Naive thymus-derived CD4-positive, alpha-beta T cell (primary cell): ENCODE measurements at places on chromosomes 2 and 18. TPM values are rescaled to one million over a fixed set of nuclear protein-coding genes. Genes with fewer than 3 reads are reported as not detected.

DNA sequence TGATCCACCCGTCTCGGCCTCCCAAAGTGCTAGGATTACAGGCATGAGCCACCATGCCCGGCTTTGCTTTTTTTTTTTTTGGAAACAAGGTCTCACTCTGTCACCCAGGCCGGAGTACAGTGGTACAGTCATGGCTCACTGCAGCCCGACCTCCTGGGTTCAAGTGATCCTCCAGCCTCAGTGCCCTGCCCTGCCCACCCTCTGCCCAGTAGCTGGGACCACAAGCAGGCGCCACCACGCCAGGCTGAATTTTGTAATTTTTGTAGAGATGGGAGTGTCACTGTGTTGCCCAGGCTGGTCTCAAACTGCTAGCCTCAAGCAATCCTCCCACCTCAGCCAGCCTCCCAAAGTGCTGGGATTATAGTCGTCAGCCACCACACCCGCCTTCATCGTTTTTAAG, 11.6 kb upstream of the PSD4 start:
- no peak overlapping the region for H3K27ac ChIP-seq
- H3K27me3 ChIP-seq = no peaks in the 10 kb centered on the region
- no peak for DNase-seq
- no peaks in the 10 kb centered on the region for H3K36me3 ChIP-seq
- peaks cover 41% of the 10 kb centered on the region for H3K4me1 ChIP-seq

GRCh38 chr2:8242739-8243138, 439.1 kb upstream of the ID2 start:
- no peak overlapping the region for H3K4me3 ChIP-seq
- H3K27ac ChIP-seq = no peak overlapping the region
- no peaks in the 10 kb centered on the region for H3K36me3 ChIP-seq
- H3K27me3 ChIP-seq = no peaks in the 10 kb centered on the region

DNA sequence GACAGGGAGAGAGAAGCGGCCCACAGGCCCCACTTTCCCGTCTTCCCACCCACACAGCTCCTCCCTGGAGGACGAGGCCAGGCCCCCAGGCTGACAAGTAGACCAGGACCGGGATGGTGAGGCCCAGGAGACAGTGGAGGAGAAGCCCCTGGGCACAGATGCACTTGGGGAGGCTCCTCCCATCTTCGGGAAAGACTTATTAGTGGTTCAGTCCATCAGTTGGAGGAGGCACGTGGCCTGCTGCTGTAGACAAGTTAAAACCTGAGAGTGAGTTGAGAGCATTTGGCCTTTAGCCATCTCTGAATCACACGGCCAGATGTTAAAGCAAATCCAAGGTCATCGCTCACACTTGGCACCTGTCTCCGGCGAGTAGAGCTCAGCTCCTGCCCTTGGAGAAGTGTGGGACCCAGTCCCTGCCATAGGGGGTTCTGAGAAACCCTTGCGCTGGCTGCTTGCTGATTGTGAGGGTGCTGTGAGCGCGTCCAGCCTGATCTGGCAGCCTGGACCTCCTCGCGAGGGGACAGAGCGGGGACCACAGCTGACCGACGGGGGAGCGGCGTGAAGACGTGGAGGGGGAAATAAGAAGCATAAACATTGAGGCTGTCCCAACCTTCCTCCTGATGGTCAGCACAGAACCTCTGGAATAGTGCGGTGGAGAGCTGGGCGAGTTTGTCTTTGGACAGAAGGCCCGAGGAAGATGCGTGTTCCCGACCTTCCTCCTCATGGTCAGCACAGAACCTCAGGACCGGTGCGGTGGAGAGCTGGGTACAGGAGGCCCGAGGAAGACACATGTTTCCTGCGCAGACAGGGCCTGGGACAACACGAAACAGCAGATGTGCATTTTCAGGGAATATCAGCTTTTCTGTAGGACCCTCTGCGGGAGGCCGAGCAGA, 24.7 kb upstream of the ALLC start:
- no peak for DNase-seq
- no peaks in the 10 kb centered on the region for H3K27me3 ChIP-seq
- H3K27ac ChIP-seq = no peak overlapping the region
- H3K36me3 ChIP-seq = no peaks in the 10 kb centered on the region
- H3K4me3 ChIP-seq = no peak overlapping the region
- no peaks in the 10 kb centered on the region for H3K4me1 ChIP-seq

Gene TCF23
- not detected for polyA plus RNA-seq

GRCh38 chr2:159882130-159882745, 84.2 kb upstream of the CD302 start:
- no peaks in the 10 kb centered on the region for H3K27me3 ChIP-seq
- peaks cover 17% of the 10 kb centered on the region for H3K36me3 ChIP-seq
- H3K27ac ChIP-seq = no peak overlapping the region
- DNase-seq = no peak

GRCh38 chr2:237551071-237551574, 15.3 kb upstream of the PRLH start:
- no peak overlapping the region for H3K27ac ChIP-seq
- no peaks in the 10 kb centered on the region for H3K4me1 ChIP-seq
- no peaks in the 10 kb centered on the region for H3K36me3 ChIP-seq

GRCh38 chr2:236161082-236161462, 7.1 kb downstream of the GBX2 start:
- no peak overlapping the region for H3K4me3 ChIP-seq
- no peak overlapping the region for H3K27ac ChIP-seq
- H3K27me3 ChIP-seq = peaks cover 3% of the 10 kb centered on the region
- H3K4me1 ChIP-seq = no peaks in the 10 kb centered on the region
- H3K36me3 ChIP-seq = no peaks in the 10 kb centered on the region
- no peak for DNase-seq

Gene RBM44
- 0.06 TPM for polyA plus RNA-seq

Gene LMAN1
- 26.3 TPM for polyA plus RNA-seq

Gene FAM110C
- polyA plus RNA-seq = 0.06 TPM

DNA sequence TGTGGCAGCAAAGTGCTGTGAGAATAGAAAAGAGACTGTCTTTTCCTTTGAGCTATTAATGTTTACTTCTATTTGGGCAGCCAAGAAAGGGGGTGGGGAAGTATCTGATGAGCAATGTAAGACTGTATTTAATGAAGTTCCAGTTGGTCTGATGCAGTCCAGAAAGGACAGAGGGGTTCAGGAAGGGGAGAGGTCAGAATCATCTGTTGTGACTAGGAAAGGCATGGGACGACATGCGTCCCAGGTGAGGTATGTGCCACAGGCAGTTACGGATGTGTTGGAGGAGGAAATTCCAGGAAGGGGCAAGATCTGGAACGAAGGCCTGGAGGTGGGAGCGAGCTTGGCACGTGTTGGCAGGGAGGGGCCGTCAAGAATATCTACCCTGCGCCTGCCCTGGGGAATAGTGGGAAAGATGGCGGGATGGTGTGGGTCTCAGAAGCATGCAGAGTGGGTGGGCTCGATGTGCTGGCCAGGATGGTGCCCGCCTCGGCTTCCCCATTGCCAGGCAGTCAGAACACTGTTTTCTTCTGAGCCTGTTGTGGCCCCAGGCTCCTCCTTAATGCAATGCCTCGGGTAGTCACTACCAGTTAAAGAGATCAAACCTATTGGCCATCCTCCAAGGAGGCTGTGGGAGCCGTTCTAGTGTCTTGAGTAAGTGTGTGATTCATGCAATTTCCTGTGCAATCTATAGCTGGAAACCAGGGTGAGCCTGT, 57.8 kb upstream of the TXNDC2 start:
- H3K27ac ChIP-seq = no peak overlapping the region
- no peak overlapping the region for H3K4me3 ChIP-seq
- H3K36me3 ChIP-seq = no peaks in the 10 kb centered on the region
- no peak for DNase-seq

GRCh38 chr18:27685807-27686412, 491.0 kb downstream of the CDH2 start:
- no peaks in the 10 kb centered on the region for H3K4me1 ChIP-seq
- no peaks in the 10 kb centered on the region for H3K36me3 ChIP-seq
- H3K4me3 ChIP-seq = no peak overlapping the region

Gene SLC19A3
- not detected for polyA plus RNA-seq

Gene EVX2
- not detected for polyA plus RNA-seq

Gene ASIC4
- not detected for polyA plus RNA-seq

DNA sequence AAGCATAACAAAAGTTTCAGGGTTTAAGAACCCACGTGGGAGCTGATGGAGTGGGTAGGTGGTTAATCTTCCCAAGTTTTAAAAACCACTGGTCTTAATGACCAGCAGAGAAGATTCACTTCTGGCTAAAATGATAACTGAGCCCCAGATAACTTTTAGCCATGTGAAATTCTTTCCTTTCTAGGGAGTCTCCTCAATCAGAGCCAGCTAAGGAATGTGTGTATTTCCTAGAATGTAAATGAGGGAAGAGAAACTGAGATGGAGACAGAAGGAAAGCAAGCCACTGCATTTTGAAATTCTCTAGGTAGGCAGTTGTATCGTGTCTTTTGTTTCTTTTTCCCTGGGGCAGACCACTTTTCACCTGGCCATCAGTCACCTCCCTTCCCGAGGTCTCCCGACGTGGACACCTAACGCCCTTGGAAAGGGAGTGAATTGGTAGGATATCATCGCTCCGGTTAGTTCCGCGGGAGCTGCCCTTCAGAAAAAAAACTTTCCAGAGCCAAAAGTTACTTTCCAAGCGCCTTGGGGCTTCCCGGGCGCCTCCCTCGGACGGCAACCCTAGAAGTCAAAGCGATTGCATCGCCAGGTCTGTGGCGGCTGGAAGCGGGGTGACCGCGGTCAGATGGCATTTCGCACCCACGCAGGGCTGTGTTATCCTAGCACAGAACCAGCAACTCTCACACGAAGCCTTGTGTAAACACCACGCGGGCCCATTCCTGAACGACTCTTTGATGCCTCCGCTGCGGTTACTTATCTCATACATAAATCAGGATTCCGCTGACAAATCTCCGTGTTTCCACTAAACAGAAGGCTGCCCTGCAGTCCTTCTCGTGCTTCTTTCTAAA, 1.3 kb downstream of the COLEC12 start:
- H3K4me1 ChIP-seq = no peaks in the 10 kb centered on the region
- H3K4me3 ChIP-seq = no peak overlapping the region
- no peak for DNase-seq

Gene SCN7A
- not detected for polyA plus RNA-seq

DNA sequence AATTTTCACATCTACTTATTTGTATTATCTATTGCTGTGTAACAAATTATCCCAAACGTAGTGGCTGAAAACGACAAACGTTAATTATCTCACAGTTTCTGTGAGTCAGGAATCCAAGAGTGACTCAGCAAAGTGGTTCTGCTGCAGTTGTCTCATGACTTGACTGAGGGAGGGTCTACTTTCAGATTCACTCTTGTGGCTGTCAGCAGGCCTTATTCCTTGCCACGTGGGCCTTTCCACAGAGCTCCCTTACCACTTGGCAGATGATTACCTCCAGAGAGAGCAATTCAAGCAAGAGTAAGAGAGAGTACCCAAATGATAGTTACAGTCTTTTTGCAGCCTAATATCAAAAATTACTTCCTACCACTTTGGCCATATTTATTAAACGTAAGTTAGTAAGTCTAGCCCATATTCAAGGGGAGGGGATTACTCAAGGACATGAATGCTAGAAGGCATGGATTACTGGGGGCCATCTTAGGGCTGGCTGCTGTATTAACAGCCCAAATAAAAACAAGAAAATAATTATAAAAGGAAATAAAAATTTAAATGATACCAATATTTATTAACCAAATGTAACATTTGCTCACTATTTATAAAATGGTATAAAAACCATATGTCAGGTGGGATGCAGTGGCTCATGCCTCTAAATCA, 48.7 kb upstream of the NBEAL1 start:
- DNase-seq = no peak
- H3K4me1 ChIP-seq = no peaks in the 10 kb centered on the region
- H3K27ac ChIP-seq = no peak overlapping the region
- no peaks in the 10 kb centered on the region for H3K27me3 ChIP-seq
- H3K36me3 ChIP-seq = no peaks in the 10 kb centered on the region

DNA sequence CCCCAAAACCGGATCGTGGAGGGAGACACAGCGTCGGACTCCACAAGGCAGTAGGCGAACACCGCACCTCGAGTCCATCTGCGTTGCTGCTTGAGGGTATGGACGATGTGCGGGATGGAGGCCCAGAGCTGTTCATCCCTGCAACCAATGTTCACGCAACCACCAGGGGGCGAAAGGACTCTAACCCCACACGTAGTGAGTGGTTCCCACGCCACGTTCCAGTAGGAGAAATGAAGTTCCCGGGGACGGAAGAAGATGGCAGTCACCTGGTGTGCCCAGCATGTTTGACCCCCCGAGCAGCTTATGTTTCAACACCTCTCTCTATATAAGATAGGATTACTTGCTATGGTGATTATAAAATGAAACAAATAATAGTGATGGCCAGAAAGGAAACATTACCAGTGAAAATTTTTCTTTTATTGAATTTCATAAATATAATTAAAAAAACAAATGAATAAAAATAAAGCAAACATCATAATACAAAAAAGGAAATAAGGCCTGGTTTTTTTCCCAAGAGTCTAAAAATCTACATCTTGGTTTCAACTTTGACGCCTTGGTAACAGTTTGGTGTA, 184.3 kb downstream of the SH3BP4 start:
- no peak overlapping the region for H3K27ac ChIP-seq
- H3K36me3 ChIP-seq = no peaks in the 10 kb centered on the region
- H3K4me3 ChIP-seq = no peak overlapping the region
- H3K4me1 ChIP-seq = no peaks in the 10 kb centered on the region
- H3K27me3 ChIP-seq = no peaks in the 10 kb centered on the region

DNA sequence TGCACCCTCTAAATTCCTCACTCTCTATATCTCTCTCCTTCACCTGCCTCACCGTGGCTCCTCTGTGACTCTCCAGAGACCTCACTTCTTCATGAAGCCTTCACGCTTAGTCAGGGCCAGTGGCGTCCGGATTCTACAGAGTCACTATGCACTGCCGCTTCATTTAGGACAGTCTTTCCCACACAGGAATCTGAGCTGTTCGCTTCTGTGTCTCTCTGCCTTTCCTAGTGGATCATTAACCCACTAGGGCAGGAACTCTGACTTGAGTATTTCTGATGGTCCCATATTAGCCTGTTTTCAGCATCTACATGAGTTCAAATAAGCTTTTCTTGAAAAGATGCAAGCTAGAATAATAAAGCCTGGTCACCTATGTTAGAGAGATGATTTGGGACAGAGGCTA, 180.2 kb upstream of the DOK6 start:
- no peaks in the 10 kb centered on the region for H3K4me1 ChIP-seq
- H3K36me3 ChIP-seq = no peaks in the 10 kb centered on the region
- no peak overlapping the region for H3K4me3 ChIP-seq
- H3K27ac ChIP-seq = no peak overlapping the region
- no peak for DNase-seq

- H3K27me3 ChIP-seq = no peaks in the 10 kb centered on the region
- H3K27ac ChIP-seq = no peak overlapping the region
- H3K4me1 ChIP-seq = no peaks in the 10 kb centered on the region
- no peaks in the 10 kb centered on the region for H3K36me3 ChIP-seq
- DNase-seq = no peak
These were observed 172.4 kb downstream of the SP3 start for GRCh38 chr2:173792741-173793140.

Gene RAPGEF4
- not detected for polyA plus RNA-seq

Gene MORN2
- 6.6 TPM for polyA plus RNA-seq

Gene CD8A
- polyA plus RNA-seq = 0.16 TPM

Gene ASAP2
- polyA plus RNA-seq = not detected
